GM23248 (cell line): ENCODE measurements at places on chromosomes 16 and 17.

DNA sequence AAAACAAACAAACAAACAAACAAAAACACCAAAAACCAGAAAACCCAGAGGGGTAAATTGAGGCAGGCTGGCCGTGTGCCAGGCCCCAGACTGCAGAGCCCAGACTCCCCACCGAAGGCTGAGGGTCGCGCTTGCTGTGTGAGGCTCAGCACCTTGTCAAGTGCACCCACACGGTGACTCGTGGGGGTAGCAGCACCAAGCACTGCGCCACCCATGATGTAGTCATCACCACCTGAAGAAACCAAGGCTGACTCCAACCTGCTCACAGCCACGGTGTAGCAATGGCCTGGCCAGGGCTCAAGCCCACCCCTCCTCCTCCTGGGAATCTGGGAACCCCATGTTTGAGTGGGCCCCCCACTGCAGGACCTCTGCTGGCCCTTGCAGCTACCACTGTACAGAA lies 11.9 kb downstream of the MCRIP1 start:
- no peak for DNase-seq

DNA sequence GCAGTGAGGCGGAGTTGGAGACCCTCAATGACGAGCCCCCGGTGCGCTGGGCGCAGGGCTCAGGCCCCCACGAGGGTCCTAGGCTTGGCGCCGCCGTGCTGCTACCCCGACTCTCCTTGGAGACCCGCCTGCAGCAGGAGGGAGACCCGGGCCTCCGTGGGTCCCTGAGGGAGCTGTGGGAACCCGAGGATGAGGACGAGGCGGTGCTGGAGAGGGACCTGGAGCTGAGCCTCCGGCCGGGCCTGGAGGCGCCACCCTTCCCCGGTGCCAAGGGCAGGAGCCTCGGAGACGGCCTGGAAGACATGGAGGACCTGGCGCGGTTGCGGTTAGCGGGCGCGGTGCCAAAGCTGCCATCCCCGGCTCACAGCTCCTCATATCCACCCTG lies 2.3 kb downstream of the MYO15B start:
- no peak for DNase-seq

GRCh38 chr17:74922694-74923537 lies at the start of gene USH1G:
Gene USH1G (minus strand): TSS chr17:74923255. CDS start chr17:74923073, 182 bp downstream.
- no peak for DNase-seq

- DNase-seq = peak; percentile 31
Observed at GRCh38 chr16:71767060-71767900, 41.4 kb downstream of the AP1G1 start.

DNA sequence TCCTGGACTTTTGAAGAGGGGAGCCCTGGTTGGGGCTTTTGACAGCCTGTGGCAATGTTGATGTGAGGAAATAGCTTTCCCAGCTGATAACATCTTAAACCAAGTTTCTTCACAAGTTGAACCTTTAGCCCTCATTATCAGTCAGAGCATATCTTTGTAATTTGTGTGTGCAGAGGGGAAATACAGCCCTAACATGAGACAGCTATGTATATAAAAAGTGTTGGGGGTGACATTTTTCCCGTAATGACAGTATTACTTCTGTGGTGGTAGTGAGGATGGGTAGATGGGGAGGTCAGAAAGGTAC lies 221.1 kb downstream of the FTO start:
- no peak for DNase-seq

- peak; percentile 48 for DNase-seq
Observed at GRCh38 chr17:82794781-82795482, 43.1 kb downstream of the TBCD start.

- DNase-seq = no peak
Observed at GRCh38 chr16:80104401-80104800, 436.4 kb upstream of the DYNLRB2 start.

DNA sequence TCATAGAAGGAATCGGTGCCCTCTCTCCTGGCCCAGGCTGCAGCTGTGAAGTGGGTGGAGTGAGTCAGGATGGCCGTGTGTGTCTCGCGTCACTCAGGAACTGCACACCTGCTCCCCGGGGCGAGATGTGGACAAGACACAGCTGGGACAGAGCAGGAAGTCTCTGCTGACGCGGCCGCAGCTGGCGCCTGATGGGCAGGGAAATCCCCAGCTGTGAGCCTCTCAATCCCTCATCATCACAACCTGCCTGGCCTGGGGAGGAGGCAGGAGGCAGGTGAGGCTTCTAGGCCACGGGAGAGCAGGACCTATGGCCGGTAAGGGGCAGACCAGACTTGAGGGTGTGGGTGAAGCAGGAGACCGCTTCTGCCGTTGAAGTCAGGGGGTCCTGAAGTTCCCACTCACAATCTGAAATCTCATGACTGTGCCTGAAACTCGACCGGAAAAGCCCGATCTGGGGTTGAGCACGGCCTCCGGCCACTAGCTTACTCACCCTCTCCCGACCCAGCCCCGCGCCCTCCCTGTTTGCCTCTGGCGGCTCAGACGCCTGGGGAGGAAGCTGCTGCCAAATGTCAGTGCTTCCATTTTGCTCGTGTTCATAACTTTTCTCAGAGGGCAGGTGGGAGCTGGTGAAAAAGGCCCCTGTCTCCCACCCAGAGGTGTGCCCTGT lies 1.1 kb upstream of the TRPV3 start:
- DNase-seq = peak; percentile 43
